Body of pancreas (tissue), 4 donors: ENCODE measurements at places on chromosomes 16 and 17. TPM values are rescaled to one million over a fixed set of nuclear protein-coding genes. Genes with fewer than 3 reads are reported as not detected.

GRCh38 chr16:84184775-84185174, 2.1 kb downstream of the TAF1C start:
- no peak for DNase-seq

- DNase-seq: no peak
These were observed 11.8 kb downstream of the MRM1 start for GRCh38 chr17:36613155-36613554.

- DNase-seq: no peak
These were observed 42.3 kb upstream of the RBFOX3 start for GRCh38 chr17:79652999-79653643.

ETV4 gene
- 28.7 TPM for total RNA-seq
